ENCODE measurements at places on chromosomes 3 and 15. TPM values are rescaled to one million over a fixed set of nuclear protein-coding genes. Genes with fewer than 3 reads are reported as not detected.

Gene DNAH1
- total RNA-seq: 7.2 TPM

Gene ENTPD3
- 1.9 TPM for total RNA-seq

Gene NGRN
- total RNA-seq: 89.7 TPM

Gene FOXB1
- total RNA-seq: not detected

Gene CCDC39
- 0.90 TPM for total RNA-seq

Gene C15orf62
- total RNA-seq: 0.10 TPM

Gene FMN1
- total RNA-seq: 20.2 TPM

Gene SEMA5B
- 0.93 TPM for total RNA-seq

Gene THBS1
- 1,947 TPM for total RNA-seq

Gene HACD3
- 20.6 TPM for total RNA-seq

Gene AMT
- 6.1 TPM for total RNA-seq

Gene CLPX
- 34.8 TPM for total RNA-seq

Gene SHF
- total RNA-seq: 8.0 TPM

Gene FYTTD1
- total RNA-seq: 75.1 TPM

Gene SAXO2
- 5.8 TPM for total RNA-seq

Gene CEMIP
- 0.14 TPM for total RNA-seq

Gene GCSAM
- 0.29 TPM for total RNA-seq

Gene ZNF620
- 3.6 TPM for total RNA-seq

Gene SKOR1
- 0.51 TPM for total RNA-seq

Gene ZKSCAN7
- 3.9 TPM for total RNA-seq

Gene CPA3
- total RNA-seq: 16.1 TPM

Gene MEIS2
- total RNA-seq: 54.0 TPM

Gene WNT5A
- total RNA-seq: 2.2 TPM

Gene CYP1A2
- total RNA-seq: not detected

Gene GANC
- total RNA-seq: 30.9 TPM

Gene SCN11A
- total RNA-seq: 0.29 TPM

Gene AP3S2
- 28.7 TPM for total RNA-seq

Gene PGBD4
- total RNA-seq: 1.4 TPM

Gene MUSTN1
- 78.5 TPM for total RNA-seq

Gene DNAH12
- 0.05 TPM for total RNA-seq

Gene CPLX3
- total RNA-seq: not detected

Gene DUOX1
- total RNA-seq: 4.4 TPM

Gene RASGRP1
- 0.60 TPM for total RNA-seq

Gene FBLN2
- 585 TPM for total RNA-seq

Gene MB21D2
- total RNA-seq: 6.3 TPM

Gene C3orf22
- total RNA-seq: not detected

Gene PDZRN3
- 71.9 TPM for total RNA-seq

Gene SMARCC1
- total RNA-seq: 53.4 TPM

Gene B3GALNT1
- 12.7 TPM for total RNA-seq

Gene NEDD4
- 13.7 TPM for total RNA-seq

Gene GPR176
- total RNA-seq: 24.2 TPM

Gene KCNMB3
- 3.1 TPM for total RNA-seq

Gene RHCG
- total RNA-seq: not detected

Gene GHSR
- total RNA-seq: not detected

Gene ACSBG1
- total RNA-seq: not detected

Gene RLBP1
- total RNA-seq: not detected

Gene P2RY12
- 3.7 TPM for total RNA-seq

Gene UROC1
- total RNA-seq: not detected

Gene C3orf85
- not detected for total RNA-seq

Gene SLC24A5
- total RNA-seq: not detected

Gene SERPINI2
- total RNA-seq: 0.81 TPM

Gene PDE12
- total RNA-seq: 16.4 TPM

Gene AADAC
- 0.42 TPM for total RNA-seq
